ENCODE measurements at places on chromosomes 6 and 20.

GRCh38 chr20:49951151-49951550 lies 15.0 kb downstream of the RNF114 start:
- peak; percentile 19 for DNase-seq

- DNase-seq = no peak
Observed at GRCh38 chr20:50038574-50038991, 55.8 kb downstream of the SNAI1 start.

GRCh38 chr6:134882426-134883038 lies 67.4 kb downstream of the ALDH8A1 start:
- peak; percentile 75 for DNase-seq

DNA sequence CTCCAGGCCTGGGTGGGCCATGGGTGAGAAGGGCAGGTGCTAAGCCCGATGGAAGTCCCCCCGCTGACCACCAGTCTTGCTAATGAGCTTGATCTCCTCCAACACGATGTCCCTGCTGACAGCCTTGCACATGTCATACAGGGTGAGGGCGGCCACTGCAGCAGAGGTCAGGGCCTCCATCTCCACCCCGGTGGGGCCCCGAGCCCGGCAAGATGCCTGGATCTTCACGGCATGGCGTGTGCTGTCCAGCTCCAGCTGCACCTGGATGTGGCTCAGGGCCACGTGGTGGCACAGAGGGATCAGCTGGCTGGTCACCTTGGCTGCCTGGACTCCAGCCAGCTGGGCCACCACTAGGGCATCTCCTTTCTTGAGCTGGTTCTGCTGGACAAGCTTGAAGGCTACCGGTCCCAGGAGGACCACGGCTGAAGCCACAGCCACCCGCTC lies 27.9 kb downstream of the MOCS1 start:
- DNase-seq = no peak

DNA sequence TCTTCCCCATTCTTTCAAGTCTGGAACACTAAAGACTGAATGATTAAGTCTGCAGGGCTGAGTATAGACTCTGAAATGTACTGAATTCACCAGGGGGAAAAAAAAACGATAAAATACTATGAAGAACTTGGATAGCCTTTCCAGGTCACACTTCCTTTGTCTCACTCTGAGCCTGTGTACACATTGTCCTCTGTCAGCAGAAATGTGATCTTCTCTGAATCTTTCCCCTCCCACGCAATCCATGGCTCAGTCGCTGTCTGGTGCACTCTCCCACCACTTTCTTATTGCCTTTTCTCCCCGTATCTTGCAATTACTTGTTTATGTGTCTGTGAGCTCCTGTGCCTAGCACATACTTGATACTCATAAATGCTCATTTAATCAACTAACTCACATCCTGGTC lies 212.6 kb upstream of the RSPO3 start:
- DNase-seq = no peak
